Astrocyte of the hippocampus (primary cell): ENCODE measurements at places on chromosomes 2 and 18.
A peak's percentile ranks its signal among the peaks of the same experiment; 100 is the strongest.

DNA sequence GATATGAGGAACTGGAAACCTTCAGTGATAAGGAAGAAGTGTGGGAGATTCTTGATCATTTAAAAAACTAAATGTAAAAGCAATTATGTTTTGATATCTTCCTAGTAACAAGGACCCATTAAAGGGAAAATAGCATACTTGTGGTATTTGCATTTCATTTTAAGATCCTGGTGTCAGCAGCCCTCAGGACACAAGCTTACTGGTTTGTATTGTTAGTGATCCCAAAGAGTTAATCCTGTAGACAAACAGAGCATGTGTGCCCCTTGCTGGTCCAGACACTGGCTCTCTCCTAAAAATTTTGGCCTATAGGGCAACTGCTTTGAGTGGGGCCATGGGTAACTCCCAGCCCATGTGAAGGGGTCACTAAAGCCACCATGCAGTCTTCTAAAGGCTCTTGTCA lies 101.1 kb upstream of the TFCP2L1 start:
- no peak for DNase-seq

GRCh38 chr2:160651416-160652200 lies 158.0 kb upstream of the RBMS1 start:
- DNase-seq, result no peak

- no peak for DNase-seq
Observed at GRCh38 chr18:52348209-52348608, 8.2 kb downstream of the DCC start.

DNA sequence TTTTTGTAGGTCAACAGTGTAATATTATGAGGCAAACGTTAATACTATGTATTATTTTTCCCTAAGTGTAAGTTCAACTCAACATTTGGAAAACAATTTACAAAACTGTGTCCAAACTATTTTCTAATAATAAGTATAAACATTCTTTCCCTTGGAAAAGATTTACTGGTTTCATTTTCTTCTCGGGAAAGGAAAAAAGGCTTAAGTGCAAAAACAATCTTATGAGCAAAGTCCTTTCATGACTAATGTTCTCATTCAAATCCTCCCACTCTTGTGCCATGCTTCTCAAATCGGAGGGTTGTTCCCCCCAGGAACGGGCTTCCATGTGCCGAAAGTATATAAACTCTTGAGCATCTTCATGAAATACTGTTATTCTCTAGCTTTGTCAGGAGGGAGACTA lies 19.8 kb upstream of the L3MBTL4 start:
- no peak for DNase-seq

GRCh38 chr2:219041252-219041651 lies at the start of gene CFAP65:
TSS of gene CFAP65 (minus strand) at chr2:219041516. CDS start at chr2:219039048, 2,468 bp downstream.
- DNase-seq, result peak; percentile 66

DNA sequence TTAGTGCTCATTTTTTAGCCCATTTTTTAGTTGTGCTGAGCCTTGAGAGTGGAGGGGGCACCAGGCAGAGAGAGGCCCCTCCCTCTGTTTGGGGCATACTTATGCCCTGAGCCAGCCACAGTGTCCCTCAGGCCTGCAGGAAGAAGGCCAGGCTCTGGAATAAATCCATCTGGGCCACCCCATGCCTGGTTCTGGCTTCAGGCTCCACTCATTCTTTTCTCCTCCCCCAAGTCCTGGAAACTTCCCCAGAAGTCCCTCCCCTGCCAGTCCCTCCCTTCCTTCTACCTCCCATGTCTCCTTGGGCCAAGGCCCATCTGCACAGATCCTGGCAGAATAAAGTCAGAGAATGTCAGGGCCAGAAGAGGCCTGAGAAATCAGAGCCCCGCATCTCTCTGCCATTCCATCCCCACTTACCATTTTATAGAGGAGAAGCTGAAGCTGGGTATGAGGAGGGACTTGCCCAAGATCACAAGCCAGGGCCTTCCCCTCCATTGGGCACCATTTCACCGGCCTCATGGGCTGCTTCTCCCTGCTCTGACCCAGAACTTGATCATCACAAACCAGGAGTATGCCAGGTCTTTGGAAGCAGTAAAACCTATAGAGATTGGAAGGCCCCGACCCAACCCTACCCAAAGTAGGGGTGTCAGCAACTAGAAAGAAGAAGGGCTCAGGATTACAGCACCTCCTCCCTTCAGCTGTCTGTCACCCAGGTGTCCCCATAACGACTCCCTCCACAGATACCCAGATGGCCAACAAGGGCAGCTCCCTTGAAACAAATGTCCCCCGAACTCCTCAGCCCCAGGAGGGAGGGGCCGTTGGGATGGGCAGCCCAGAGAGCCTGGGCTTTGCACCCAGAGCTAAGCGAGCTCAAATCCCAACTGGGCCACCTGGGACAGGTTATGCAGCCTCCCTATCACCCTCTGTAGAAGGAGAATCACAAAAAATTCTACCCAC lies 108.4 kb downstream of the POLR1A start:
- DNase-seq, result peak; percentile 65

DNA sequence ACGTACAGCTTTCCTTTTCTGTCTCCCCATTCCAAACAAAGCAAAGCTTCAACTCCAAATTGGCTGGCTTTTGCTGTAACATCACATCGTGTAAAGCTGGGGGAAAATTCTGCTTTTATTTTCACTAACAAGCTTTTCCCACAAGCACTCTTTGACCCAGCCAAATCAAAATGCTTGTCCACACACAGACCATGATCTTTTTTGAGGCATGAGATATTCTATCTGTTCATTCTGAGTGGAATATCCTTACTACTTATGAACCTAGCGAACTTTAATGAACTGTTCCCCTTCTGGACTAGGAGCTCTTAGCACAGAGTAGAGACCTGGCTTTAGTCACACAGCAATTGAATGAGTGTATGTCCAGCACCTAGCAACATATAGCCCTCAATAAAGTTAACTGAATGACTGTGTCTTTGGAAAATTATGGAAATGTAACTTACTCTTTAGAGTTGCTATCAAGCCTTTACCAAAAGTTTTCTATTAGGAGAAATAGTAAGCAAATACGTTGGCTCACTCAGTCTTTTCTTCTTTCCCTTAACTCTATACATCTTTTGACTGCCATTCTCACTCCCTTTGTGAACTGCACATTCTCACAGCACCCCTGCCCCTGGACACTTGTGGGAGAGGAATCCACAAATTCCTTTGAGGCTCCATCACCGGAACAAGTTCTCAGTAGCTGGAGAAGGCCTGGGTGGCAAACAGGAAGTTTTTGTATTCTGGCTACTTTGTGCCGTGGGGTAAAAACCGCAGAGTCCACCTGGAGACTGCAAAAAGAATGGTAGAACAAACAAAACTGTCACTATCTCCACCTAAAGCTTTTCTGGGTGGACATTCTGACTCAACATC lies 1.3 kb upstream of the UBE2E3 start:
- peak; percentile 79 for DNase-seq

DNA sequence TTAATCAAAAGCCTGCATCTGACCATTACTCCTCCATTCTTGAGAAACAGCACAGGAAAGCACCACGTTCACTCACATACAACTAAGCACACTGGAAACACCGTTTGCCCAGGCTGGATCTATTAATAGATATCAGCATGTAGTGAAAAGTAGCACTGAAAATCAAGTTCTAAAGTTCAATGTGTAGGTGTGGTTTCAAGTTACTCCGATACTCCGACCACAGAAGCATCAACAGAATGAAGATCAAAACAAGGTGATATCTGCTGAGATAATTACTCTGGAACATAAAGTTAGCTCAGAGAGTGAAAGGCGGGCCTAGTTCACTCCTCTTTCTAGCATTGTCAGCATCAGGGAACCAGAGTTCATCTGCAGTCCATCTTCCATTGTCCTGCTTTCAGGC lies 1367.4 kb upstream of the ACVR2A start:
- no peak for DNase-seq

DNA sequence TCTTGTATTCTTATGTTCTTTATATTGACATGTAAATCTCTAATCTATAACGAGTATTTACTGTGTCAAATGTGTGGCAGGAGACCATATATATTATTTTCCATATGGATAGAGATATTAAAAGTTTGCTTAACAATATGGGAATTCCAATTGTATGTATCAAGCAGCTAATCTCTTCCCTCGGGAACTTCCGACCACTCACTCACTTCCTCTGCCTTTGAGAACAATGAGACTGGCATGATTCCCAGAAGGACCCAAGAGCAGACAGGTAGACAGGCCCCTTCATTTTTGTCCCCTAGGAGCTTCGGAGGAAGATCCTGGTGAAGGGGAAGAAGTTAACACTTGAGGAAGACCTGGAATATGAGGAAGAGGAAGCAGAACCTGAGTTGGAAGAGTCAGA lies 24.1 kb downstream of the PLCD4 start:
- peak; percentile 44 for DNase-seq

GRCh38 chr18:44678725-44679055 lies 2.0 kb upstream of the SETBP1 start:
- DNase-seq, result no peak

GRCh38 chr2:648476-649424 lies 28.5 kb downstream of the TMEM18 start:
- DNase-seq, result no peak

GRCh38 chr2:132256251-132256902 lies 94.6 kb upstream of the ANKRD30BL start:
- DNase-seq, result no peak

DNA sequence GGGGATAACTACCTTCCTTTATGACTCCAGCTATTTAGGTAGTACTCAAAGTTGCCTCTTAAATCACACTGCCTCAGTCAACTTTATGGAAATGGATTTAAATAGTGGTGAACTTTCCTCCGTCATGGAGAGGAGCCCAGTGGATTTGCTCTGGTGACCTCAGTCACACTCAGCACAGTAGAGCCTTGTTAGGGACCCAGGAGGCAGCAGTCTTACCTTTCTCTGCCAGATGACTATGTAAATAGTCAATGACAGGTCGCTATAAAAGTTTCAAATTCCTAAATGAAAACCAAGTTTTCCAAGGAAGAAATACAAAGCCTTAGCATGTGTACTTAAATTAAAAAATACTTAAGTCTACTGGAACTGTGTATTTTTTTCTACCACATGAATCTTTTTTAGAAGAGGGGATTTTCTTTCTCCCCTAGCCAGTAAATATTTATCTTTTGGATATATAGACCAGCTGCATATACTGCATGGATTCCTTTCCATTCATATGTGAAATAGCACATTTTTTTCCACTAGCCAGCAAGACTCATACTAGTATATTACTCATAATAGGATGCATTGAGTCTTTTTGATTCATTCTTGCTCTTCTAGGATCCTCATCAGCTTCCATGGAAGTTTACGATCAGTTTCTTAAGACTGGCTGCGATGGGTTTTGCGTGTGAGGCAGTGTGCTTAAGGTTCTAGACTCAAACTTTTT lies 147.1 kb downstream of the FMNL2 start:
- no peak for DNase-seq

- no peak for DNase-seq
Observed at GRCh38 chr2:68039317-68039716, 23.5 kb downstream of the C1D start.

DNA sequence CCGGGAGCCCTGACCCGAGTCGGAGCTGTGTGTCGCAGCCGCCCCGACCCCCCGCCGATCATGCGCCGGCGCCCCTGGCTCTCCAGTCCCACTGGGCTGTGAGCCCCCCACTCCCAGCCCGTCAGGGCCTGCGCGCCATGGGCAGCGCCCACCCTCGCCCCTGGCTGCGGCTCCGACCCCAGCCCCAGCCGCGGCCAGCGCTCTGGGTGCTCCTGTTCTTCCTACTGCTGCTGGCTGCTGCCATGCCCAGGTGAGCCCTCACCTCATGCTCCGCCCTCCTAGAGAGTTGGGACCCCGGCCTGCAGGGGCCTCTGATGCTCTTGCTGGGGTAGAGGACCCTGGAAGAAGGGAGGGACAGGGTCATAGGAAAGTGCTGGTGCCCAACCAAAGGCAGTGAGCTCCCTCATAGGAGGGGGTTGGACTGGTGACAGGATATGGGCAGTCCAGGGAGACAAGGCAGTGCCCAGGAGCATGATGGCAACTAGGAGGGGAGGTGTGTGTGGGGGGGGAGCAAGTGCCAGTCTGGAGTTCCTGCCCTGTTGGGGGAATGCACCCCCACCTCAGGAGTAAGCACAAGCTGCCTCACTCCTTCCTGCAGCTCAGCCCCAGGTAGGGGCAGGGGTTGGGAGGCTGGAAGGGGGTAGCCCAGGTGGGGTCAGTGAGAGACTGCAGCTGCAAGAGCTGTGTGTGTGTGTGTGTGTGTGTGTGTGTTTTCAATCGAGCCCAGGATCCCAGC lies 375 bp downstream of the WNT10A start:
- no peak for DNase-seq

- no peak for DNase-seq
Observed at GRCh38 chr2:9753665-9754531, 89.4 kb upstream of the TAF1B start.

GRCh38 chr2:34388446-34388845 lies 789.3 kb upstream of the FAM98A start:
- DNase-seq, result no peak

GRCh38 chr2:17171446-17172049 lies 346.7 kb downstream of the RAD51AP2 start:
- peak; percentile 61 for DNase-seq

- peak; percentile 29 for DNase-seq
Observed at GRCh38 chr18:49795612-49796552, 17.5 kb downstream of the ACAA2 start.

DNA sequence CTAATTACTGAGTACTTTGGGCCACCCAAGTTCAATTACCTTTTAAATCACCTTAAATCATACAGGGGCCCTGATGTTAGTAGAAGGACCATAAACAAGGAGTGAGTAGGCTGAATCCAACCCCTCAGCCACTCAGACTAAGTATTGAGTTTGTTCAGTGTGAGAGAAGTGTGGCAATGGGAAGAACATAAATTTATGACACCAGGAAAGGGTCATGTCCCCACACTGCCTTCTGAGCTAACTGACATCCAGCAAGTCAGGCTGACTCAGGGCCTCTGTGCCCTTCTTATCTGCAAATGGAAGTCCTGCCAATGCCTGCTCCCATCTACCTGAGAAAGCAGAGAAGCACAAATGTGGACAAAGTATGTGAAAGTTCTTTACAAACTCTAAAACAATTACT lies 12.9 kb downstream of the PLEKHM3 start:
- no peak for DNase-seq

- no peak for DNase-seq
Observed at GRCh38 chr2:195181059-195181705, 475.8 kb upstream of the SLC39A10 start.
